ENCODE measurements at places on chromosomes 3 and 15.

DNA sequence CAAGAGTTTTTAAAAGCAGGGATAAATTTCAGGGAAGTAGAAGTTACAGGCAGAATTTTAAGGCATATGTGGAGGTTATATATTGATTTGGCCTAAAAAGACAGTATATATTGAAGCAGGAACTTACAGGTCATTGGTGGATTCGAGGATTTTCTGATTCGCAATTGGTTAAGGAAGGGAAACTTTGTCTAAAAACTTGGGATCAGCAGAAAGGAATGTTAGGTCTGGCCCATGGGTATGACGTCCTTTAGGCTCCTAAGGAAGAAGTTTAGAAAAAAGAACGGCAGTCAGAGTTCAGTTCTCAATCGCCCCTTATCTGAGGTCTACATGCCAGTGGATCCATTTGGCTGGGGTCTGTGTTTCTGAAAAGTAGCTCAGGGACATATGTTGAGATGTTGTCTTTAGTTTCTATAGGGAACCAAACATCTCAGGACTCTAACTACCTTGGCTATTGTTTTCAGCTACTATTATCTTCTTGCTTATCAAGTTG, 33.2 kb upstream of the ACP3 start:
- DNase-seq = no peak

- DNase-seq = no peak
Observed at GRCh38 chr15:63727542-63727941, 106.2 kb downstream of the HERC1 start.

- no peak for DNase-seq
Observed at GRCh38 chr3:174749143-174749542, 110.0 kb upstream of the NAALADL2 start.

DNA sequence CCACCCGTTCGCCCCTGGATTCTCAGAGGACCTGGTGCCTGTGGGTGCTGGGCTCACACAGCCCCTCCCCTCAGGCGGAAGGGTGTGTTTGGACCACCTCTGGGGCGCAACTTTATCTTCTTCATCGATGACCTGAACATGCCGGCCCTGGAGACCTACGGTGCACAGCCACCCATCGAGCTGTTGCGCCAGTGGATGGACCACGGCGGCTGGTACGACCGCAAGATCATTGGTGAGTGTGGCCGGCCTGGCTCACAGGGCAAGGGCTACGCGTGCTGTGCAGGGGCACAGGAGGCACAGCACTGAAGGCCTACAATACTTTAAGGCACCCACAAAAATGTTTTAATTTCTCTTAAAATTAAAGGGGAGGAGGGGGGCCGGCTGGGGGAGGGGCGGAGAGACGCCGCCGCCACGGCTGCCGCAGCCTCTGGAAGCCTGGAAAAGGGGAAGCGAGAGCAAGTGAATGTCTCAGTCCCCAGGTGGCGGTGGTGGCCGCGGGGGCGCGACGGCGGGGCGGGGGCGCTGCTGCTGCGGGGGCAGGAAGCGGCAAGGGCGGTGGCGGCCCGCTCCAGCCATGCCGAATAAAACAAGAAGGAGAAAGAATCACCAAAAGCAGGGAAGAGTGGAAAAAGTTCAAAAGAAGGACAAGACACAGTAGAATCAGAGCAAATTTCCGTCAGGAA, 56.8 kb downstream of the DNAH1 start:
- DNase-seq = no peak

DNA sequence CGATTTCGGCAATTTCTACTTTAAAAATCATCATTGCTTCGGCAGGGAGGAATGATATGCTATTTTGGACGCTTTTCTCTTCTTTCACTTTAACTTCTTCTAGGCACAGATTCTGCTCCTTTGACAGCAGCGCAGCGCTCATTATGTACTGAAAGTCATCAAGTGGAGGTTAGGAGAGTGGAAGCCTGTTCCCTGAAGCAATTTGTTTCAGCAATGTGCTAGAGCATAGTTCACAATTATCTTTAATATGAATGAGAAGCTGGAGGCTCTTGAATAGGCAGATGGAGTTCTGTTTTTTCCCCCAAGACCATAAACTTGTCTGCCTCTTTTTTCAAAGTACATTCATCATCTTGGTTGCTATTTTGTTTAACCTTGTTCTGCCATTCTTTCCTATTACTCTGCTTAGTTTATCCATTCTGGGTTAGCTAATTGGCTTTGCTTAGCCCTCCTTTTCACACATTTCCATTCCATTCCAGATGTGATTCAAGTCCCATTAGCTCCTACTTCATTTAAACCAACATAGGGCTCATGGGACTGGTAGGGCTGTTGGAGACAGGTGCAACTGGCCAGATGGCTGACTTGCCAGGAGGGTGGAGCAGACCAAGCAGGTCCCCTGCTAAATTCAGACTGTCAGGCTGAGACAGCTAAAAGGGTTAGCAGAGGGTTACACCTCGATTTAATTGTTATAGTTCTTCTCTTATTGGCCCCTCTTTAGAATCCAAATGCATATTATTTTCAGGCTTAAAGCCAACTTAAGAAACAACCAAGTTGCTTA, 534.7 kb upstream of the CBLB start:
- no peak for DNase-seq

- DNase-seq = no peak
Observed at GRCh38 chr3:3082234-3082924, 27.8 kb downstream of the IL5RA start.

GRCh38 chr3:107943786-107944523, 146.9 kb downstream of the CD47 start:
- no peak for DNase-seq

- no peak for DNase-seq
Observed at GRCh38 chr3:108391917-108392593, 95.7 kb downstream of the HHLA2 start.

DNA sequence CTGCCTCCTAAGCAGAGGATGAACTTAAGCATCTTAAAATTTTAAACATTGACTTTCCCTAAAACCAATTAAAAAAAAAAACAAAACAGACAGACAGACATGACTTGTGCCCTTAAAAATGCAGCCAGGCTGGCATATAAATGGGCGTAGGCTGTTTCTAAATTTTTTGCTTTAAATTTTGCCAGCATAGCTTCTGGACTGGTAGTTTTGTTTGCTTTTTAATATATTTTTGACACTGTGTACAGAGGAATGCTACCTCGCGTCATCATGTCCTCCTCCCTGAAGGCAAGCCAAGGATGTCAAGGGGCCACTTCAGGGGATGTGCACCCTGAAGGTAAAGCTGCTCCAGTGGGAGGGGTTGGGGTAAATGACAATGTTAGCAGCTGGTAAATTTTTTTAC, 134.8 kb downstream of the PGPEP1L start:
- DNase-seq = no peak

- no peak for DNase-seq
Observed at GRCh38 chr15:62578546-62578945, 413.5 kb upstream of the C2CD4B start.
